Mesenteric fat pad (tissue), 1 donor: ENCODE measurements at places on chromosomes 2 and 18.

DNA sequence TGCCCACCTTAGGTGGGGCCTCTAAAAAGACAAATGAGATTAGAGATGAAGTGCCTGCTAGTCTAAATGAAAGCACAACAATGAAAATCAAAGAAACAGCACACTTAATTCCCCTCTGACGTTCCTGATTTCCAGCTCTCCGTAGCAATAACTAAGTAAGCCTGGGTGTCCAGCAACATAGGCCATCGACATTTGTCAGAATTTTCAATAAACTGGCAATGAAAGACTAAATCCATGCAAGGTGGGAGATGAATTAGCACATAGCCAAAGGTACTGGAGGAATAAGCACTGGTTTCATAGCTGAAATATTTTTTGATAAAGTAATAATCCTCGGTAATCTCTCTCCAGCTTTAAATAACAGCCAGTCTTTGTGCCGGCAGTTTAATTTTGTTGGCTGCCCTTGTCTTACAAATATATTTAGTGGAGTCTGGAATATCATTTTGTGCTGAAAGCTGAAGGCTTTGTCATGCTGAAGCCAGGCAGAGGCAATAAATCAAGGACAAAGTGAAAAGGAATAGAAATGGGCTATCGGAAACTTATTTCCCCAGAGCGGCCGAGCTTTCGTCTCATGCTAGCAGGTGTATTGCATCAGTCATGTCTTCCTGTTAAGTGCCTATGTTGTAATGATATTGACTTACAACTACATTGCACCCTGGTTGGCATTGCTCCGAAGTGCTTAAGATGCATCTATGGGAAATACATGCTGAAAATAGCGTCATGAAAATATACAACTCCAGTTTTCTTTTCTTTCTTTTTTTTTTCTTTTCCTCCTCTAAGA lies 790.1 kb downstream of the CNTNAP5 start:
- no peak for DNase-seq

- no peak for DNase-seq
Observed at GRCh38 chr2:108621087-108621559, 86.9 kb downstream of the LIMS1 start.

GRCh38 chr2:218419630-218420216 lies 800 bp downstream of the VIL1 start:
- no peak for DNase-seq

DNA sequence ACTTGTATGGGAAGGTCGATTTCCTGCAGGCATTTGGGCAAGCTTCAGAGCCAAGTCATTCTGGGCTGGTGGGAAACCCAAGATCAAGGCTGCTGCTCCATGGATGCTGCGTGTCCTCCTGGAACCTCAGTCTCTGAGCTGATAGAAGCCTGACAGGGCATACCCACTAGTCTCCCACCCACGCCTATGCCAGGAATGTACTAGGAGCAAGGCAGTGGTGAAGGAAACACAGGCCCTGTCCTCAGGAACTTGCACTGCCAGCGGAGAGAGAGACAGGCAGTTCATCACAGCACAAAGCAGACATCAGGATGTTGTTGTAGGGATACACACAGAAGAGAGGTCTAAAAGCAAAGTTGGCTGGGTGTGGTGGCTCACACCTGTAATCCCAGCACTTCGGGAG lies 84.2 kb downstream of the PLB1 start:
- no peak for DNase-seq

DNA sequence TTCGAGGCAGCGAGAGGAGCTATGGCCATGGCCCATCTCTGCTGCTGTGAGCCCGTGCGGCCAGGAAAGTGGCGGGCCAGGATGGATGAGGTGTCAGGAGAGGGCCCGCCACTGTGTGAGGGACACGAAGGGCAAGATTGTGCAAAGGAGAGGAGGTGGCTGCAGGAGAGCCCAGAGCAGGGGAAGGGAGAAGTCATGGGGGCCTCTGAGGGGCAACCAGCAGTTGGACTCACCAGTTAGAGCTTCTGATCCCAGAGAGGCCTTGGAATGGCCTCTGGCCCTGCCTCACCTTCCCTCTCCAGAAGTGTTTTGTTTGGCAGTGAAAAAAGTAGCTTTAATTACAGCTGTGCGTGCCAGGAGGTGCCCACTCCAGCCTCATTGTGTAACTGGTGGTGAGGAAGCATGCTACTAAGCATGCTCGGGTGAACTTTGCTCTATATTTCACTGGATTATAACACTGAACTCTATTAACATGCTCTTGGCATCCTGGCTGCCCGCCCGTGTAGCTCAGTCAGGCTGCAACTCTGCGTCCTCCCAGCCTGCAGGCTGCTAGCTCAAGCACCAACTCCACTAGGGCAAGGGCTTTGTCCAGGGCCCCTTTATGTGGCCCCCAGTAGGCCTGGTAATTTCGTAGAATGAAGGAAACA lies 34.2 kb downstream of the IMPA2 start:
- no peak for DNase-seq
